SK-N-SH treated with all-trans-retinoic acid at 6 μM for 48 hours (cell line): ENCODE measurements at places on chromosomes 5 and 9.

GRCh38 chr5:73507062-73507461 lies 8.8 kb downstream of the BTF3 start:
- peak; percentile 44 for ATAC-seq

DNA sequence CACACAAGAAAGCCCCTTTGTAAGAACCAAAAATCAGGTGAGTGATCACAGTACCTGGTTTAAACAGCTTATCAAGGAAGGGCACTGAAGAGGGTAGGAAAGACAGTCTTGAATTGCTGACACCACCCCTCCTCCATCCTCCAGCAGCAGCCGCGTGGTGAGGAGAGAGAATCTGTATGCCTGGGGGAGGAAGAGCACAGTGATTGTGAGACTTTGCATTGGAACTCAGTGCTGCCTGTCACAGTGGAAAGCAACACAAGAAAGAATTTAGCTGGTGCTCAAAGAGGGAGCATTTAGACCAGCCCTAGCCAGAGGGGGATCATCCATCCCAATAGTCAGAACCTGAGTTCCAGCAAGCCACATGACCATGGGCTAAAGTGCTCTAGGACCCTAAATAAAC lies 11.6 kb upstream of the STX17 start:
- ATAC-seq = no peak

DNA sequence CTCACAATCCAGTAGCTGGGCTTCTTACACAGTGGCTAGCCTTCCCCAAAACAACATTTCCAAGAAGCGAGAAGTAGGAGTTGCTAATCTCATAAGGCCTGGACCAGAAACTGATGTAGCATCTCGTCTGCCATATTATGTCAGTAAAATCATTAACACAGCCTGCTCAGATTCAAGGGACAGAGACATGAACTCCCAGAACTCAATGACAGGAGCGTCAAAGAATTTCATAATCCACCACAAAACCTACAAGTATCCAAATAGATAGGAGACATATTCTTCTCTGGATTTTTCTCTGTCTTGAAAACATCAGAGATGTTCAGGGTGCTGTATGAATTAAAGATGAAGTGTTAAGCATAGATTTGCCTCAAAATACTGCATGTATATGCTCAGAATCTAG lies 457.6 kb upstream of the ACTBL2 start:
- ATAC-seq = no peak

GRCh38 chr9:114516913-114517312 lies 11.6 kb upstream of the WHRN start:
- no peak; the same call in 2 of the 3 replicates for ATAC-seq
